ENCODE measurements at places on chromosomes 4 and X. TPM values are rescaled to one million over a fixed set of nuclear protein-coding genes. Genes with fewer than 3 reads are reported as not detected.

The AKAP14 gene
- not detected for total RNA-seq

The UGT2B28 gene
- total RNA-seq: not detected

The PDE6B gene
- total RNA-seq: 1.7 TPM

The ETDB gene
- not detected for total RNA-seq

The XAGE2 gene
- total RNA-seq: not detected

The FAM149A gene
- total RNA-seq: 13.9 TPM

The ALG13 gene
- total RNA-seq: 15.7 TPM

The ATP6AP2 gene
- 43.5 TPM for total RNA-seq

The CD99L2 gene
- 81.4 TPM for total RNA-seq

The CRMP1 gene
- total RNA-seq: 1.5 TPM

The KCND1 gene
- 0.68 TPM for total RNA-seq

The CASK gene
- 16.6 TPM for total RNA-seq

The GABRB1 gene
- 1.0 TPM for total RNA-seq

The ZNF674 gene
- 2.2 TPM for total RNA-seq

The SPARCL1 gene
- 500 TPM for total RNA-seq

The PSAPL1 gene
- not detected for total RNA-seq

The SCML2 gene
- 1.4 TPM for total RNA-seq

The ARMCX2 gene
- total RNA-seq: 30.2 TPM

The NLGN3 gene
- total RNA-seq: 0.49 TPM

The SORBS2 gene
- 828 TPM for total RNA-seq

The MTNR1A gene
- total RNA-seq: not detected

The PUDP gene
- 22.1 TPM for total RNA-seq

The SOD3 gene
- total RNA-seq: 63.4 TPM

The IGFBP7 gene
- total RNA-seq: 862 TPM

The PHOX2B gene
- not detected for total RNA-seq

The FAM114A1 gene
- total RNA-seq: 25.3 TPM

The PPEF1 gene
- 0.38 TPM for total RNA-seq

The CLDN22 gene
- not detected for total RNA-seq

The IL13RA1 gene
- total RNA-seq: 19.7 TPM

The CCNI gene
- total RNA-seq: 251 TPM

The ASMT gene
- not detected for total RNA-seq

The HNRNPH2 gene
- total RNA-seq: 53.5 TPM

The IL1RAPL2 gene
- total RNA-seq: not detected

The TEX11 gene
- total RNA-seq: not detected

The MAGEH1 gene
- 11.1 TPM for total RNA-seq

The TMPRSS11F gene
- total RNA-seq: not detected

The MND1 gene
- 0.62 TPM for total RNA-seq

The USP26 gene
- not detected for total RNA-seq

The MGAT4D gene
- not detected for total RNA-seq

The BANK1 gene
- total RNA-seq: 0.35 TPM

The DOCK11 gene
- 6.9 TPM for total RNA-seq

The HTRA3 gene
- total RNA-seq: 131 TPM

The GPRIN3 gene
- 5.9 TPM for total RNA-seq

The NDST3 gene
- total RNA-seq: not detected

The LDB2 gene
- total RNA-seq: 34.3 TPM

The SPIN4 gene
- total RNA-seq: 1.1 TPM

The CCDC149 gene
- 11.4 TPM for total RNA-seq

The ZIC3 gene
- total RNA-seq: not detected

The FAT1 gene
- total RNA-seq: 55.2 TPM

The TECRL gene
- 1,120 TPM for total RNA-seq

The PFKFB1 gene
- total RNA-seq: 0.16 TPM

The NPNT gene
- 4.7 TPM for total RNA-seq

The MAGEC1 gene
- total RNA-seq: not detected
